Right cardiac atrium (tissue), 5 donors: ENCODE measurements at places on chromosomes 7 and 10. TPM values are rescaled to one million over a fixed set of nuclear protein-coding genes. Genes with fewer than 3 reads are reported as not detected.

ARHGEF35 gene
- 2.9 TPM for polyA plus RNA-seq

MKI67 gene
- 0.05 TPM for polyA plus RNA-seq

EEF1AKMT2 gene
- 8.9 TPM for polyA plus RNA-seq

BMI1 gene
- 17.0 TPM for polyA plus RNA-seq

XRCC2 gene
- polyA plus RNA-seq, result 0.48 TPM

OR2A12 gene
- not detected for polyA plus RNA-seq

ZNF425 gene
- 0.50 TPM for polyA plus RNA-seq

PNLIPRP1 gene
- polyA plus RNA-seq, result 0.07 TPM

HOXA7 gene
- polyA plus RNA-seq, result 0.11 TPM
